COR-L47 (cell line): ENCODE measurements at places on chromosomes 11 and 22.
A peak's percentile ranks its signal among the peaks of the same experiment; 100 is the strongest.

GRCh38 chr11:2099516-2100349 lies 39.5 kb downstream of the IGF2 start:
- DNase-seq = peak; percentile 92

- no peak for DNase-seq
Observed at GRCh38 chr11:10095412-10096208, 198.4 kb downstream of the SBF2 start.

- DNase-seq = no peak
Observed at GRCh38 chr11:92948116-92948515, 21.3 kb upstream of the MTNR1B start.

DNA sequence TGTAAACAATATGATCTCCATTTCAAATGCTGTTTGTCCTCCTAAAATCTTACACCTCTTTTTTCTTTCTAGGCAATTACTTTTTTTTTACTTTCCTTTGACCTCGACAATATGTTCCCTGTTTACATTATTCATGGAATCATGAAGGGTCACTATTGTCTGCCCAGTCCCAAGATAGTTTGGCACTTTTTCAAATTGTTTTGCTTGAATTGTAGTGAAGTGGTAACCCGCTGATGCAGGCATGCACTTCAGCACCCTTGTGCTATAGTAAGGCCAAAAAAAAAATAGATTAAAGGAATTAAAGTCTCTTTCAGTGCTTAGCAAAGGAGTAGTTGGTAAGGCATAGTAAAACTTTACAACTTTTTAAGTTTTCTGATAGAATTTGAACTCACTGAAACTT lies 90.9 kb downstream of the PAX6 start:
- DNase-seq = no peak

GRCh38 chr11:36333468-36333867 lies 37.4 kb downstream of the PRR5L start:
- no peak for DNase-seq

DNA sequence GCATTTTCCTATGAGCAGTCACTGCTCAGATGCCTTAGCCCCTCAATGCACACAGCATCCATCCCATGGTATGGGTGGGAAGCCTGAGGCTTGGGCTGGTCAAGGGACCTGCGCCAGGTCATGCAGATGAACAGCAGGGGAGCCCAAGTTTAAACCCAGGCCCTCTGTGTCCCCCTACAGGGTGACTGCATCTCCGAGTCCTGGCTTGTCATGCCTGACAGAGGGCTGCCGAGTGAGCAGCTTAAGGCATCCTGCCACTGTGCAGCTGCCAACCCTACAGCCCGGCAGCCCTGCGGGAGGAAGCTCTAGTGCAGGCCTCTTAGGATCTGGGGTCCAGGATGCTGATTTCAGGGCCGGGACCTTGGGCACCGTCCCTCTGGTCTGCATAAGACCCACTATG lies 10.0 kb downstream of the IL2RB start:
- no peak for DNase-seq

DNA sequence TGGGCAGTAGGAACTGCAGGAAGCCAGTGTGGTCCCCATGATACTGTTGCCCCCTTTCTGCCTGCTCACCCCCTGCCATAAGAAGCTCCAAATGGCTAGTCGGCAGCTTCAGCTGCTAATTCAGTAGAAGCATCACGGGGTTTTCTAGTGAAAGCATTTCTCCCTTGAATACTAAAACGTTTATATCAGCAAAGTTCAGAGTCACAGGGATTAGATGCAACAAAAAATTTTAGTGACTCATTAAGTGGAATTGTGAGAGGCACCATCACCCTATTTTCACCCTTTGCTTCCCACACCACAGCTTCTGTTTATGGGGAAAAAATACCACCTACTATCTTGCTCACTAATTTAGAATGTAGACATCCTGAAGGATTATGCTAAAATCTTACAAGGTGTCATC lies 25.2 kb downstream of the RAB39A start:
- DNase-seq = no peak

DNA sequence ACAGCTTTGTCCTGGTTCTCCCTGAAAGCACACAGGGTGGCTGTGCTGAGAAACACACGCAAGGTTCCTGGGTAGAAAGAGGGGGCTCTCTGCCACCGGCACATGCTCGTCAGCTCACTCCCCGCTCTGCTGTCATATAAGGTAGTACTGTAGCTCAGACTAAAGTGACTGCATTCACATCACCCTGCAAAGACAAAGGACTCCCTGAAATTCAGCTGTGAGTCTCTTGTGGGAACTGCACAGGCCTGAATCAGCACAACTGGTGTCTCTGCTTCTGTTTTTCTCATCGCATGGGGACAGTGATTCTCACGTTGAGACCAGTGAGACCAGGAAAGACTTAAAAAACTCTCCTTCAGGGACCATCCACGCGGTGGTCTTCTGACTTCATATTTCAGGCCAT lies 124.1 kb upstream of the BID start:
- no peak for DNase-seq

DNA sequence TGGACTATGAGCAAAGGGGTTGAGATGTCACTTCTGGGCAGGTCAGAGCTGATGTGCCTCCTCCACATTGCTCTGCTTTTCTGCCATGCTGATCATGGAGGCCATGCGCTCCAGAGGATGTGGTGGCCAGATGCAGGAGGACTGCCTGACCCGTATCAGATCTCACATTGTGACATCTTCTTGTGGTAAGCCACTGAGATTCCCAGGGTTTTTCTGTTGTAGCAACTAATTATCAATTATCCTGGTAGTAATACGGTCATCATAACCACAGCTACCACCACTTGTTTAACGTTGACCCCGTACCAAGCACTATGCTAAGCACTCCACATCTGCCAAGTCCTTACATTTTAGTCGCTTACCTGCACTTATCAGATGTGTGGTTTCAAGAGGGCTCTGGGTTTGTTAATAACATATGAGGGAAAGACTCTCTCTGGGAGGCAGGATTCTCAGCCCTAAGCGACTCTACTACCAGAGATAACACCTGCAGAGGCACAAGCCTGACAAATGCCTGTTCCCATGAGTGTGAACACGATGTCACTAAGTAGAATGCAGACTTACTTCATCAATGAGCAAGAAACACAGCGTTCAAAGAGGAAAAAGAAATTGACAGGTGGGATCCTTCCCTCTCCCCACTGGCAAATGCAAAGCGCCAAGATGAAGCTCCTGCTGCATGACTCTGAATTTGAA lies 63.6 kb upstream of the TIMP3 start:
- no peak for DNase-seq

- DNase-seq = no peak
Observed at GRCh38 chr11:36713715-36714114, 115.7 kb upstream of the RAG2 start.

GRCh38 chr11:880447-880846 lies 30.2 kb downstream of the CHID1 start:
- no peak for DNase-seq

- no peak for DNase-seq
Observed at GRCh38 chr11:107842412-107843100, 16.0 kb downstream of the SLC35F2 start.

DNA sequence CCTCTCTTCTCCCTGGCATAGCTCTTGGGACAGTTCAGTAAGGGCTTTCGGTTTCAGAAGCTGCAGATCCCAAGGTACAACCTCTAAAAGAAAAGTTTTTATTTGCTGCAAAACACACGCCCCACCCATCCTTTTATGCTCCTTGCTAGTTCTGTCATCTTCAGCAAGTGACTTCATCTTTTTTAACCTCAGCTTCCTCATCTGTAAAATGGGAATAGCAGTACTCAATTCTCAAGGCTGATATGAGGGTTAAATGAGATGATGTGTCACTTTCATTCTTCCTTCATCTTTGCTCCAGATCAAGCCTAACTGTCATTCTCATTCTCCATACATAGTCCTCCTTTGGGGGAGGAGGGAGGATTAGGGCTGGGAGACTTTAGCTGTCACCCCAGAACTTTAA lies 90.0 kb upstream of the ALX4 start:
- no peak for DNase-seq

GRCh38 chr11:101126551-101127196 lies 2.9 kb downstream of the PGR start:
- no peak for DNase-seq

DNA sequence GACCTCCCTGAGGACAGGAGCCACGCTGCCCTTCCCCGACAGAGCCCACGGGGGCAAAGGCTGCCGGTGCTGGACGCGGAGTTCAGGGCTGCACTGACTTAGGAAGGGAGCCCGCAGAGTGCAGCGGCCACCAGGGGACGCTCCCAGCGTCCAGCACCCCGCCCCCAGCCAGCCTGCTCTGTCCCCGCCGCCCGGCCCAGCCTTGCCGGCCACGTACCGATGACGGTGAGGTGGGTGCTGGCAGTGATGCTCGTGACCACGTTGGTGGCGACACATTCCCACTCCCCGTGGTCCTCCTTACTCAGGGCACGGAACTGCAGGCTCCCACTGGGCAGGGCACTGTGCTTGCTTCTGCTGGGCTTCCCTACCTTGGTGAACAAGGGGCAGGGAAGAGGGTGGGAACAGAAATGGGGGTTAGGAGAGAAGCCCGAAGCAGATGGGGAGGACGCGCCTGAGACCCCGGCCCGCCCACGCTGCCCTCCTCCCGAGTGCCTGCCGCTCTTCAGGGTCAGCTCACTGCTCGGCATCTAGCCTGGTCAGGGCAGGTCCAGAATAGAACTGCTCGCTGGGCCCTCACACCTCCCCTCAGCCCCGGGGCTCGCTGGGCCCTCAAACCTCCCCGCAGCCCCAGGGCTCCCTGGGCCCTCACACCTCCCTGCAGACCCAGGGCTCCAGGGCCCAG lies 25.9 kb downstream of the IGSF9B start:
- no peak for DNase-seq

- no peak for DNase-seq
Observed at GRCh38 chr22:34814260-34815025, 251.5 kb upstream of the ISX start.

DNA sequence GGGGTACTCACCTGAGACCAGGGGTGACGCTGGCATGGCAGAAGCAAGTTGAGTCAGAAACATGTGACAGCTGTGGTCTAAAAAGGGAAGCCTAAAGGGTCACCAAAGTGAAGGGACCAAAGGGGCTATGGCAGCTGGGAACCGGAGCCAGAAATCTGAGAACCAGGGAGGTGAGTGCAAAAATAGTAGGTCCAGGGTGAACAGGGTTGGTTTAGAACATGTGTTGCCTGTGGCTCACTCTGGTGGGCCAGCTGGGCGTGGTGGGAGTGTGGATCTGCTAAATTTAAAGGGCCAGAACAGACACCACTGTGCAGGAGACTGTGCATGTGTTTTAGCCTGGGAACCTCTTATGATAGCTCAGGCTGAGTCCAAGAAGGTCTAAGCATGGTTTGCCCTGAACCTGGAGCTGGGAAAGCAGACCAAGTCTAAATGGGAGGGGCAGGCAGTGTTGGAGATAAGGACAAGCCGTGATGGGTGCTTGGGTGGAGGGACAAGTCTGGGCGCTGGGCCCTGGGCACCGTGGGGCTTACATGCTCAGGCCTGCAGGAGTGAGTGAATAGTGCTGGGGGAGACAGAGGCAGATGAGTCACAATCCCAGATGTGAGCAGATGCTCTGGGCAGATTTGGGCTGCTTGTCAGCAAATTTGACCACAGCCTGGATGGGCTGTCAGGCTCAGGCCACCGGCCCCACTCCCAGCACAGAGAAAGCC lies 41.4 kb upstream of the ZBED5 start:
- DNase-seq = no peak

GRCh38 chr22:32634421-32634981 lies 159.9 kb downstream of the FBXO7 start:
- DNase-seq = no peak

- DNase-seq = no peak
Observed at GRCh38 chr22:31080164-31080847, 812 bp upstream of the SMTN start.

- DNase-seq = peak; percentile 84
Observed at GRCh38 chr22:21677606-21678443, 12.0 kb downstream of the PPIL2 start.

GRCh38 chr11:92324890-92325289 lies 100.3 kb downstream of the FAT3 start:
- DNase-seq = no peak

GRCh38 chr11:76598426-76598839 lies 72.1 kb downstream of the LRRC32 start:
- DNase-seq = peak; percentile 30

- DNase-seq = no peak
Observed at GRCh38 chr22:37331856-37332536, 49.7 kb downstream of the CYTH4 start.

- peak; percentile 23 for DNase-seq
Observed at GRCh38 chr11:36165621-36166397, 123.4 kb downstream of the COMMD9 start.

- no peak for DNase-seq
Observed at GRCh38 chr11:95647871-95648270, 141.7 kb downstream of the FAM76B start.

DNA sequence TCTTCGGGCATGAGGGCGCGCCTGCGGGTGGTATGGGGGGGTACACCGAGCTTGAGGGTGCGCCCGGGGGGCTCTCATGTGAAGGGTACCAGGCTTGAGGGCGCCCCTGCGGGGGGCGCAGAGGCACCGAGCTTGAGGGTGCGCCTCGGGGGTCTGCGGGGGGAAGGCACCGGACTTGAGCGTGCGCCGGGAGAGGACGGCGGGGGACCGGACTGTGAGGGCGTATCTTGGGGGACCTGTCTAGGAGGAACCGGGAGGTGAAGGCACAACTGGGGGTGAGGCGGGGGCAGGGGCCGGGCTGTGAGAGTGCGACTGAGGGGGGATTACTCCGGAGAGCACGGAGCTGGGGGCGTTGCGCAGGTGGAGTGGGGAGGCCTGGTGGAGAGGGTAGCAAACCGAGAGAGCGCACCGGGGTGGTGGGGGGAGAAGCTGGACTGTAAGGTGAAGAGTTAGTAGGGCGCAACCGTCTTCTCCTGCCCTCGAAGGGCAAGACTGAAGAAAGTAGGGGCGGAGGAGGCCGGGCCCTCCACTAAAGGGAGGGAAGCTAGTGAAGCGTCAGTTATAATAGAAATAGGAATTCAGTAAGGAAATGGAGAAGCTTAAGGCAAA lies 1.1 kb upstream of the DDX6 start:
- DNase-seq = no peak

GRCh38 chr11:92473736-92474135 lies 249.1 kb downstream of the FAT3 start:
- no peak for DNase-seq

DNA sequence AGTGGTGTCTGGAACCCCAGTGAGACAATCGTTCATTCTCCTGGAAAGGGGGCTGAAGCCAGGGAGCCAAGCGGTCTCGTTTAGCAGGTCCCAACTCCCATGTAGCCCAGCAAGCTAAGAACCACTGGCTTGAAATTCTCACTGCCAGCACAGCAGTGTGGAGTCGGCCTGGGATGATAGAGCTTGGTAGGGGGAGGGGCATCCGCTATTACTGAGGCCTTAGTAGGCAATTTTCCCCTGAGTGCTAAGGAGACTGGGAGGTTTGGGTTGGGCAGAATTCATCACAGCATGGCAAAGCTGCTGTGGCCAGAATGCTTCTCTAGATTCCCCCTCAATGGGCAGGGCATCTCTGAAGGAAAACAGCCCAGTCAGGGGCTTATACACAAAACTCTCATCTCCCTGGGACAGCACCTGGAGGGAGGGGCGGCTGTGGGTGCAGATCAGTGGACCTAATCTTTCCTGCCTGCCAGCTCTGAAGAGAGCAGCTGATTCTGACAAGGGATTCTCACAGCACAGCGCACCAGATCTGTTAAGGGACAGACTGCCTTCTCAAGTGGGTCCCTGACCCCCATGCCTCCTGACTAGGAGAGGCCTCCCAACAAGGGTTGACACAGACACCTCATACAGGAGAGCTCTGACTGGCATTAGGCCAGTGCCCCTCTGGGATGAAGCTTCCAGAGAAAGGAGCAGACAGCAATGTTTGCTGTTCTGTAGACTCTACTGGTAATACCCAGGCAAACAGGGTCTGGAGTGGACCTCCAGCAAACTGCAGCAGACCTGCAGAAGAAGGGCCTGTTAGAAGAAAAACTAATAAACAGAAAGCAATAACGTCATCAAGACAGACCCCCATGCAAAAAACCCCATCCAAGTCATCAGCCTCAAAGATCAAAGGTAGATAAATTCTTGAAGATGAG lies 14.8 kb downstream of the OR52M1 start:
- DNase-seq = no peak
